ENCODE measurements at places on chromosomes 11 and 22.

- DNase-seq, result no peak
Measured at GRCh38 chr11:67632175-67632981, 2.6 kb upstream of the NUDT8 start.

DNA sequence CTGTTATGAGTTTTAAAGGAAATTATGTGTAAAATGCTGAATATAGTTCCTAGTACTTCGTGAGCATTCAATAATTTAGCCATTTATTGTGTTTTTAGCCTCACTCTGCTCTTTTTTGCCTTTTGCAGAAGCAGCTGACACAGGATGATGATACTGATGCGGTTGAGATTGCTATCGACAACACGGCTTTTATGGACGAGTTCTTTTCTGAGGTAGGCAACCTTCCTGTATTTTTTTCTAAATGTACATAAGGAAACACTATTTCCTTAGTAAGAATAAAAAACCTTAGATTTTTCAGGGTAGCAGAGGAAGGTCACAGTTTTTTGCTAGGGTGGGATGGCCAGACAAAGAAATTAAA is 17.9 kb downstream of the STX3 start:
- no peak for DNase-seq

DNA sequence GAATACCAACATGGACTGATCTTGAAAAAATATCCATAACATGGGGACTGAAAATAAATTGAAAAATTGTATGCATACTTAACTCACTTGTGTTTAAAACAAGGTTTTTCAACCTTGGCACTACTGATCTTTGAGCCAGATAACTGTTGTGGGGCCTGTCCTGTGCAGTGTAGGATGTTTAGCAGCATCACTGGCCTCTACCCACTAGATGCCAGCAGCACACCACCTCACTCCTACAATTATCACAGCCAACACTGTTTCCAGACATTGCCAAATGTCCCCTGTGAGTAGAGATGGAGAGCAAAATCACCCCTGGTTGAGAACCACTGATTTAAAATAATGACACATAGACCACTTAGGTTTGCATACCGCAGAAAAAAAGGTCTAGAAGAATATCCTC is 45.0 kb upstream of the SLC1A2 start:
- no peak for DNase-seq

DNA sequence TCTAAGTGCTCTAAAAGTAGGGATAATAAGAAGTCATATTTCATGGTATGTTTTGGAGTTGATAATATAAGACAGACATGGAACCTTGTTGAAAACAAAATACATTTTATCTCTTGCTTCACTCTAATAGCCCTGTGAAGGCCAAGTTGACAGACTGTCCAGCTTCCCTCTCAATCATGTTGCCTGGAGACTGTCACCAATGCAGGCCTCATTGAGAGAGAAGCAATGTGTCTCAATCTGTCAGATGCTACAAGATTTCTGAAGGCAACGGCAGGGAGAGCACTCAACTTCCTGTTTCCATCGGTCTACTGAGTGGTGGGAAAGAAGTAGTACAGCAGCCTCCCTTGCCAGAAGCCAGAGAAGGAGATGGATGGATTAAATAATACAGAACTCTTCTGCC is 23.6 kb upstream of the FJX1 start:
- no peak for DNase-seq

GRCh38 chr11:74147199-74147929 is 23.4 kb downstream of the C2CD3 start:
- DNase-seq, result no peak

GRCh38 chr11:106231591-106231990 is 154.1 kb downstream of the AASDHPPT start:
- no peak for DNase-seq

DNA sequence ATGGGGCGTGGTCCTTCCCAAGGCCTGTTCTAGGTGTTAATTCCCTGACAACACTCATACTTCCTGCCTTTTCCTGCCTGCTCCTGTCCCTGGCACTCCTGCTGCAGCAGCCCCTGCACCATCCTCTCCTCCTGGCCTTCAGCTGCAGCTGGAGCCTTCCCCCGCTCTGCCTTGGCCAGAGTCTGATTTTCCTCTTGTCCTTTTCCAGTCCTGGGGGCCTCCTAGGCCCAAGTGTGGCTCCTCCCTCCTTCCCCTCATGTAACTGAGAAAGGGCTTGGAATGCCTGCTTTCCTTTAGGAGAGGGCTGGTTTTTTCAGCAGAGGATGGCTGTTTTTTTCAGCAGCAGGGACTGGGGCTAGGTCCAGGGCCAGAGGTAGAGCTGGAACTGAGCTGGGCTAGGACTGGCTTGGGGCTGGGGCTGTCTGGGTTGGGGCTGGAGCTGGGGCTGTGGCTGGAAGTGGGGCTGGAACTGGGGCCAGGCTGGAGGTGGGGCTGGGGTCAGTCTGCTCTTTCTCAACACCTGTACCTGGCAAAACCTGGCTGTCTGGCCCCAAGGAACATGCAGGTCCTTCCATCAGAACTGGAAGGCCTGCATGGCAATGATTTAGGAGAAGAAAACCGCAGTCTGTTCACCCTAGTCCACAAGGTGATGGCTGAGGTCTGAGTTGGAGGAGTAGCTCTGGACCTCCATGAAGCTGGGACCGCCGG is 23.6 kb downstream of the ZC3H7B start:
- no peak for DNase-seq

DNA sequence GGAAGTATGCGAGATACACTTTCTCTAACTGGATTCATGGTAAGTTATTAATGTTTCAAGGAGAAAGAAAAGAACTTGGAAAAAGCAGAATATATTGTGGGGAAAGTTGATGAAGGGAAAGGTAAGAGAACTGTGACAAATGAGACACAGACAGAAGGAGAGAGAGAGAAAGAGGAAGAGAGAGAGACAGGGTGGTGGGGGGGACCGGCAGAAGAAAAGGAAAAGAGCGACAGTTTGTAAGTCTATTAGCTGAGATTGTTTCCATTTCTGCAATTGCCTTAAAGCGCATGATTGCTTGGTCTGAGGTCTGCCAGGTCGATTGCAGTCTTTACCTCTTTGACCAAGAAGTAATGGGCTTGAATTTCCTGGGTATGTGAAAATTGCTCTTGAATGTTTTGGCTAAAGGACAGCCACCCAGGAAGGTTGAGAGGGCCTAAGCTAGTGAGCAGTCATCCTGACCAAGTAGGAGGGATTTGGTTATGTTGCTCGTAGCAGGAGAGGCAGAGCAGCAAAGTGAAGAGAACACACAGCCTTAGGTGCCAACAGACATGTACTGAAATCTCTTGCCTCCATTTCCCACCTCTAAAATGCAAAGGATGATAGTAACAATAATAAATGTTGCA is 23.6 kb upstream of the TMA7B start:
- DNase-seq, result no peak
